Gastrocnemius medialis (tissue), 4 donors: ENCODE measurements at places on chromosomes 6 and 20. TPM values are rescaled to one million over a fixed set of nuclear protein-coding genes. Genes with fewer than 3 reads are reported as not detected.

ABHD16B gene
- total RNA-seq, result not detected

- DNase-seq, result no peak
Measured at GRCh38 chr6:79372757-79373156, 138.3 kb upstream of the HMGN3 start.

- DNase-seq, result no peak
Measured at GRCh38 chr6:106309766-106310373, 15.7 kb downstream of the ATG5 start.

DNA sequence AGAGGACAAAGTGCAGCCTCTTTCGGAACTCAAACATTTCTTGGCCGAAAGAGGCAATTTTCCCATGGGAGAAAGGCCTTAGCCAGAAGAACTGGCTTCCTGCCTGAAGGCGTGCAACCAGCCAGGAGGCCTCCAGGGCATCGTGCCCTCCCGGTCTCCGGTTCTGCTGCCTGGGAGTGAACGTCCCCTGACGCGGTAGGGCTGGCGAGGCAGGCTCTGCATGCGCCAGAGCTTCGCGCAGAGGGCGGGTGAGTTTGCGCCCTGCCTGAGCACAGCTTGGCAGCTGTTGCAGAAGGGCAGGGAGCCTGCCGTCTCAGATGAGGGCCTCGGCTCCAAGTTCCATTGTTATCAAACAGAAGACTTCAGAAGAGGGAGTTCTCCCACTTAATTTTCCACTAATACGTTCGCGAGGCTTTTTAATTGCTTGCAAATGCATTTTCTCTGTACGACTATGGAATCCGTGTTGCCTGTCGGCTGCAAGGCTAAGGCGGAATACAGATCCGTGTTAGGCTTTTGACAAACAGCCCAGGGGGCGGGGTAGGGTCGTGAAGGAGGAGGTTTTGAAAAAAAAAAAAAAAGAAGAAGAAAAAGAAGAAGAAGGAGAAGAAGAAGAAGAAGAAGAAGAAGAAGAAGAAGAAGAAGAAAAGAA, 5.5 kb upstream of the TFAP2D start:
- DNase-seq, result no peak

CLVS2 gene
- total RNA-seq, result 0.88 TPM

GRCh38 chr6:44072959-44073611, 54.2 kb downstream of the MRPL14 start:
- DNase-seq, result peak; percentile 68

CLIC1 gene
- 28.0 TPM for total RNA-seq

GRCh38 chr6:39496915-39497314, 174.4 kb upstream of the KCNK16 start:
- no peak for DNase-seq

DNA sequence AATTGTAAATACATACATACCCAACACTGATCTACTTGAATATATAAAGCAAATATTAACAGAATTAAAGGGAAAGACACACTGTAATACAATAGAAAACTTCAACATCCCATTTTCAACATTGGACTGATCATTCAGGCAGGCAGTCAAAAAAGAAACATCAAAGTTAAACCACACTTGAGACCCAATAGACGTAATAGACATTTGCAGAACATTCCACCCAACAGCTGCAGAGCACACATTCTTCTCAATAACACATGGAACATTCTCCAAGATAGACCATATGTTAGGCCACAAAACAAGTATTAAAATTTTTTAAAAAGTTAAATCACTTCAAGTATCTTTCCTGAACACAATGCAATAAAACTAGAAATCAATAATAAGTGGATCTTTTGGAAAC, 698.2 kb downstream of the COL12A1 start:
- no peak for DNase-seq

- no peak for DNase-seq
Measured at GRCh38 chr6:10692965-10693538, 1.4 kb downstream of the C6orf52 start.

- DNase-seq, result no peak
Measured at GRCh38 chr6:68724060-68724459, 89.0 kb downstream of the ADGRB3 start.

- DNase-seq, result no peak
Measured at GRCh38 chr6:146289816-146290588, 253.6 kb upstream of the RAB32 start.

DNA sequence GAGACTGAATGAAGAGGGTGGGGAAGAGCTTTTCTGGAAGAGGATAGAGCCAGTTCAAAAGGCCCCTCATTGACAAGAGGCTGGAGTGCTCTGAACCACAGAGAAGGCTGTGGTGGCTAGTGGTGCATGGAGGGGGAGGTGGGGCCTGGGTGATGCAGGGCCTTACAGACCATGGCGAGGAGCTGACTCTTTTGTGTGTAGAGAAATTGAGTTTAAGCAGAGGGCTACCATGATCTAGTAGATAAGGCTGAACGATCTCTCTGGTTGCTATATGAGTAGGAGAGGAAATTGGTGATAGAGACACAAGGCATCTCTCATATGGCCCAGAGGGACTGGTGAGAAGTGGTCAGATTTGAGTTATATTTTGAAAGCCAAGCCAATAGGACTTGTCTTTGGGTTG, 137.6 kb downstream of the UST start:
- no peak for DNase-seq

GRCh38 chr20:61105395-61105794, 146.7 kb upstream of the CDH4 start:
- DNase-seq, result no peak

DNA sequence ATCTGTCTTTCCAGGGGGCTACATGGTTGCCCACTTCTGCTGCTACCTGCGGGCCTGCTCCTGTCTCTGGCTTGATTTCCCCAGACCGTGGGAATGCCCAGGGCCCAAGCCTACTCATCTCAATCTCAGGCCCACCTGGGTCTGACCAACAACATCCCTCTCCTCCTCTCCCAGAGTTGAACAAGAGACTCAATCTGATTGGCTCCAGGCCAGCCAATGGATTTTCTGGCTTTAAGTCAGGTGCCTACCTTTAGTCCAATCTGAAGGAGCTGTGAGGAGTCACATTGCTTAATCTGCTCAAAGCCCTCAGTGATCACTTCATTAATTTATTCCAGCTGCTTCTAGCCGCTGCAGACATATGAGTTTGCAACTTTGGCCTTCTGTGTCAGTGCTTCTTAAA, 162.4 kb upstream of the KCNG1 start:
- DNase-seq, result no peak

AVP gene
- total RNA-seq, result not detected

DNA sequence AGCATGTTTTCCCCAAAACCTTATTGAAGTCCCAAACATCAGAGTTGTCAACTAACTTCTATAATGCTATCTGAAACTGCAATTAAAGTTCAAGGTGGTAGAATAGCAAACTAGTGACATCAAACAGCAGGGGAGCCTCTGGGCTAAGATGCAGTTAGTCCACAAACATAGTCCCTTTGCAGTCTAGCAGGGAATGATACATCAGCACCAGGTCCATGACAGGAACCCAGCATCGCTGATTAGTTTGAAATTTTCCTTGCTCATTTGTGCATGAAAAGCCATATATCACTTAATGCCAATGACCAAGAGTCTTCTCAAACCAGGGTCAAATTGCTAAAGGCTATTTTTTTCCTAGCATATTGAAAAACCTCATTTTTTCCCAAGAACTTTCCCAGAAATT, 145.3 kb downstream of the HIVEP2 start:
- DNase-seq, result no peak

PTK7 gene
- total RNA-seq, result 0.15 TPM

DNA sequence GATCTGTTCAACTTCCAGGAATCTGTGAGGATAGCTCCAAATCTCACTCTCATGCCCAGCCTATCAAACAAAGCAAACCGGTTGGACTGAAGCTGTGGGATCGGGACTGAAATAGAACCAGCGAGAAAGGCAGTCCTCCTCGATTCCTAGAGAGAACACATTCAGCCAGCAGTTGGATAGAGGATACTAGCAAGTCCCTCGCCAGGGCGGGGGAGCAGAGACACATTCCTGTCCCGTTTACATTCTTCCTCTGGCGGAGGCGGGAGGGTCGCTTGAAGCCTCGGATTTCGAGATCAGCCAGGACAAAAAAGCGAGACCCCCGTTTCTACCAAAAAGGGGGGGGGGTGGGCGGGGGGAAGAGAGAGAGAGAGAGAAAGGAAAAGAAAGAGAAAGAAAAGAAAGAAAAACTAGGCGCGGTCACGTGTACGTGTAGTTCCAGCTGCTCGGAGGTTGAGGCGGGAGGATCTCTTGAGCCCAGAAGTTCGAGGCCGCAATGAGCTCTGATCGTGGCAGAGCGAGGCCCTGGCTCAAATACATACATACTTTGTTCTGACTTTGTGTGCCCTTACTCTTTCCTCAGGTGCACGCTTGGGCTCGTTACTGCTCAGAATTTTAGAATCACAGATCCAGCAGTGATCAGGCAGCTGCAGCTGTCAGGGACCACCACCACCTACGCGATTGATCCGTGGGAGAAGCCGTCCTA, 19.5 kb downstream of the ZNF311 start:
- DNase-seq, result peak; percentile 55

SLC35F1 gene
- total RNA-seq, result not detected

DNA sequence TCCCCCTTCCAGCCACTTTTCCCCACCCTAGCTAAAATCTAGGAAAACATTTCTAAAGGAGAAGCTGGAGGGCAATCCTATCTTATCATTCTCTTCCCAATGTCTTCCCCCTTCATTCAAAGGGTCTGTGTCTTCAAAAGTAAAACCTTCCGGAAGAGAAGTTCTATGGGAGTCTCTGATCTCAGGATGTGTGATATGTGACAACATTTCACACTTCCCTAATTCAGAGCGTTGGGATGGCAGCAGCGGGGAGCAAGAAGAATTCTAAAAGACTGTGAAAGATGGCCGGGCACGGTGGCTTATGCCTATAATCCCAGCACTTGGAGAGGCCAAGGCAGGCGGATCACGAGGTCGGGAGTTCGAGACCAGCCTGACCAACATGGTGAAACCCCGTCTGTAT, 65.4 kb upstream of the AKIRIN2 start:
- DNase-seq, result no peak

NFATC2 gene
- total RNA-seq, result 3.3 TPM

- DNase-seq, result no peak
Measured at GRCh38 chr20:6066582-6066981, 12.7 kb upstream of the LRRN4 start.

GRCh38 chr6:82030761-82031503, 216.6 kb downstream of the IBTK start:
- no peak for DNase-seq

DNA sequence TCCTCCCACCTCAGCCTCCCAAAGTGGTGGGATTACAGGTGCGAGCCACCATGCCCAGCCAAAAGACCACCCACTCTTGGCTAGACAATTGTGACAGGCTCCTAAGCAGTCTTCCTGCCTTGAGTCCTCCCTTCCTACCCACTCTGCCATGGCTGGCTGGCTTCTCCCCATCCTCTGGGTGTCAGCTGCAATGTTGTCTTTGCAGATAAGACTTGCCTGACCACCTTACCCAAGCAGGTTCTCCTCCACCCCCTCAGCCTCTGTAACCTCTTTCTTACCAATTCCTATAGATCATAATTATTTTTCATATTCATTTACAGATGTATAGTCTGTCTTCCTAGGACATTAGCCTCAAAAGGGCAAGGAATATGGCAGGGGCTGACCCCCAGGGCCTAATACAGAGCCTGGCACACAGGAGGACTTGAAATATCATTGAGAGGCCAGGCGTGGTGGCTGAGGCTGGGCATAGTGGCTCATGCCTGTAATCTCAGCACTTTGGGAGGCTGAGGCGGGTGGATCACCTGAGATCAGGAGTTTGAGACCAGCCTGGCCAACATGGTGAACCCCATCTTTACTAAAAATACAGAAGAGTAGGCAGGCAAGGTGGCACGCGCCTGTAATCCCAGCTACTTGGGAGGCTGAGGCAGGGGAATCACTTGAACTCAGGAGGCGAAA, 28.7 kb upstream of the SPAG4 start:
- DNase-seq, result no peak

DNA sequence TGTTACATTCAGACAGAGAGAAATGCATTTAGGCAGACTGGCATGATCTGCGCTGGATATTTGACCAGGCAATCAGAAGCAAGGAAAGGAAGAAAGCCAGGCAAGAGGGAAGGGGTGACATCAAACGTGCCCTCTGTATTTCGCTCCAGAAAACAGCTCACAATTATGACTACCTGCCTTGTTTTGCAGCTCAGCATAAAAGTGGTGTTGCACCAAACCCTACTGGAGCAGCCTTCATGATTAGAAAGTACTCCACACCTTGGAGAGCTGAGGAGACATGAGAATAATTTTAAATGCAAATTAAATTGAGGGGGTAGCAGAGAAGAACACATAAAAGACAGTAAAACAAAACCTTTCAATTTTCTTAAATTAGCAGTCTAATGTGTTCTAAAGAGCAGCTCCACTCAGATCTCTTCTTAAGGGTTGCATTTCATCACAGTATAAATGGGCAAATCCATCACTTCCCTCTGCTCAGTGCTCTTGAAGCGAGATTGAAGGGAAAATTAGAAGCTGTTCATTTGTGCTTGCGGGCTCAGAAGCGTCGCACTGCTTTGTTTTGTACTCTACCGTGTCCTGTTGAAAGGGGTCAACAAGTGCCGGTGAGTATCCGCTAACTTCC, at the start of gene PHACTR1:
Gene PHACTR1, plus strand, starts transcription at position 470 of the 619 bp plus-strand sequence.
- no peak for DNase-seq

DNA sequence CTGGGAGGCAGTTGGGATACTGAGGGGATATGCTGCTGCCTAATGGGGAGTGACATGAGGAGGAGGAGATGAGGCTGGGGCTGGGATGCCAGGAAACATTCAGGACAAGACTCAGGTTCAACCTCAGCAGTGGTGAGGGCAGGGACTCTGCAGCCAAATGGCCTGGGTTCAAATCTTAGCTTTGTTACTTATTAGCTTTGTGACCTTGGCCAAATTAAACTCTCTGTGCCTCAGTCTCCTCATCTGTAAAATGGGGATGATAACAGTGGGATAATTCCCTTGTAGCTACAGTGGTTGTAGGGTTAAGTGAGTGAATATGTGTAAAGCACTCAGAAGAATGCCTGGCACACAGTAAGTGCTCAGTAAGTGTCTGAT, 1.9 kb downstream of the PI16 start:
- DNase-seq, result no peak

- no peak for DNase-seq
Measured at GRCh38 chr6:30019819-30020218, 41.2 kb upstream of the POLR1H start.

PGC gene
- not detected for total RNA-seq

LPA gene
- total RNA-seq, result not detected

- DNase-seq, result no peak
Measured at GRCh38 chr6:14166839-14167238, 49.3 kb downstream of the CD83 start.

C20orf144 gene
- not detected for total RNA-seq

CLDN20 gene
- not detected for total RNA-seq

- DNase-seq, result no peak
Measured at GRCh38 chr6:34182751-34183531, 37.1 kb upstream of the GRM4 start.

GRCh38 chr20:51531141-51531710, 11.3 kb downstream of the NFATC2 start:
- DNase-seq, result no peak
